Kidney glomerular epithelial cell (primary cell): ENCODE measurements at places on chromosomes 6 and 20.

DNA sequence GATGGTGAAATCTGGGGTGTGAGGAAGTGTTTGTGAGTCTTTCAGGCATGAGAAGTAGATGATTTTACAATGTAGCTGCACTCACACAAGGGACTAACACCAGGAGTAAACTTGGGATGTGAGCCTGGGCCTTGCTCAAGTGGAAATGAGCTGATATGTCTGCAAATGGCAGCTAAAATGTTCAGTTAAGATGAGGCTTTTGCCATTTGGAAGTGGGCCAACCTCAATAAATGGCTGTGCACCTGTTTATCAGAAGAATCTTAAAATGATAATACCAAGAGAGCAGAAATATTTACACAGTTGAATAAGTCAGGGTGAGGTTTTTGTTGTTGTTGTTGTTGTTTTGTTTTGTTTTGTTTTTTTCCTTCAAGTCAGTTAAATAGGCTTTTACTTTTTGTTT, 25.7 kb upstream of the KLHL31 start:
- DNase-seq, result no peak

- DNase-seq, result peak; percentile 94
Measured at GRCh38 chr6:79463621-79464050, 73.6 kb downstream of the LCA5 start.

- DNase-seq, result peak; percentile 49
Measured at GRCh38 chr6:3410385-3411360, 46.2 kb downstream of the SLC22A23 start.

DNA sequence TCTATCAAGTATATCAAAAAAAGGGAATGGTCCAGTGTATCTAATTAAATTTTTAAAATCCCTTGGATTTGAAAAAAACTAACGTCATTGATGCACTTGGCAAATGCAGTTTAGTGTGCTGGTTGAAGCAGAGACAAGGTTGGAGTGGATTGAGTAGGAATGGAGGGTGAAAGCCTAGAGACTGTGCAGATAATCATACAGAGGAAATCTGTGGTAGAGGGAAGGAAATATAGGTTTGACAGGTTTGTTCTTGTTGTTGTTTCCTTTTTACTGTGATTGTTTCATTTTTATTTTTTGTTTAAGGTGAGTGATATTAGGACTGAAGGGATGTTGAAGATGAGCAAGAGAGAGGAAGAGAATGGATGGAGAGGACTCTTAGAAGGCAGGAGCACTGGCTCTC, 29.0 kb upstream of the L3MBTL3 start:
- no peak for DNase-seq

- no peak for DNase-seq
Measured at GRCh38 chr6:83488448-83488847, 23.9 kb upstream of the PRSS35 start.

GRCh38 chr20:32924781-32925180, 66.1 kb downstream of the EFCAB8 start:
- DNase-seq, result no peak
